ENCODE measurements at places on chromosomes 11 and 22. TPM values are rescaled to one million over a fixed set of nuclear protein-coding genes. Genes with fewer than 3 reads are reported as not detected.

Gene RASGRP2
- total RNA-seq, result 0.09 TPM

Gene UNC93B1
- 23.5 TPM for total RNA-seq

Gene KRTAP5-7
- not detected for total RNA-seq

Gene LMO1
- total RNA-seq, result not detected

Gene FOSL1
- 6.2 TPM for total RNA-seq

Gene OR51B2
- total RNA-seq, result not detected

Gene GAL3ST1
- total RNA-seq, result 0.18 TPM

Gene CECR2
- total RNA-seq, result under 0.01 TPM

Gene PGA4
- not detected for total RNA-seq

Gene BEST1
- 2.8 TPM for total RNA-seq

Gene GPHA2
- total RNA-seq, result not detected

Gene POTEH
- not detected for total RNA-seq

Gene CDC42EP1
- total RNA-seq, result 18.1 TPM

Gene CABP4
- not detected for total RNA-seq

Gene CHADL
- total RNA-seq, result 3.0 TPM

Gene DEPDC7
- 8.9 TPM for total RNA-seq

Gene FADD
- total RNA-seq, result 47.7 TPM

Gene ARVCF
- 8.6 TPM for total RNA-seq

Gene OR5B12
- total RNA-seq, result not detected

Gene AQP11
- 8.9 TPM for total RNA-seq

Gene CRYBB3
- not detected for total RNA-seq

All from smooth muscle cell of the umbilical artery (primary cell).